Epithelial cell of esophagus (primary cell): ENCODE measurements at places on chromosomes 4 and X.

DNA sequence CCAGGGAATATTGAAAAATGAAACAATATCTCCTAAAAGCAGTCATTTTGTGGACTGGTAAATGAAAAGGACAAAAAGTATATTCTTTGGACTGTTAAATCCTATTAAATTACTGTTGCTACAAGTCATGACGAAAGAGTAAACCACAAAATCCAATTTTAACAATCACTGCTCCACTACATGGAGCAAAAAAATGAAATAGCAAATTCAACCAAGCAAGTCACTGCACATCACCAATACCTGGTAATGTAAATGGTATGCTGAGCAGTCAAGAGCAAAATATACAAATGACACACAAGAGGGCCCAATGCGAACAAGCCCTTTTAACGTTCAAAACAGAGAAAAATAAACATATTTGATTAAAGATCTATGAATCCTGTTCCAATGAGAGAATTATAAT is 126.2 kb downstream of the KLHL13 start:
- DNase-seq: peak; percentile 74

DNA sequence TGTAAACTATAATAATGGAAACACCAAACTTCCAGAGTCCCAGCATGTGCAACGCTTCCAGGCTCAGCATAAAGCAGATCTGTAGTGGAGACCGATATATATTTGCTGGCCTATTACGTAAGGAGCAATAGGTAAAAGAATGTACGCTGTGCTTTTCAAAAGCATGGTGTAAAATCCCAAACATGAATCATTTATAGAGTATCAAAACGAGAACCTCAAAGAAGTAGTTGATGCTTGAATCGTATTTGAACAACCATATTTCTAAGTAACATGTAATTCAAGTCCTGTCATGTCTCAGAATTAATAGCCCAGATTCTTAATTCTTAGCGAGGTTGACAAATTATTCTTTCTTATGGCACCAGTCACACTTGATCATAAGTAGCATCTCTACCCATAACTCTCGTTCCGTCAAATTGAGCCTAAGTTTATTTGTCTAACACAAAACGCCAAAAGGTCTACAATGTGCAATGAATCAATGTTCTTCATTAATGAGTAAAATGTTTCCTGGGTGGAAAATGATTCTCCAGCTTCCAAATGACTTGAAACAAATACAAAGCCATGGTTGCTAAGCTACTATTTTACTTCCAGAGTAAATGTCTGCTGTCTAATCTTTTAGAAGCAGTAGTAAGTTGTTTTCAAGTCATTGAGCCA is 811.5 kb upstream of the FRG1 start:
- peak; percentile 12 for DNase-seq

DNA sequence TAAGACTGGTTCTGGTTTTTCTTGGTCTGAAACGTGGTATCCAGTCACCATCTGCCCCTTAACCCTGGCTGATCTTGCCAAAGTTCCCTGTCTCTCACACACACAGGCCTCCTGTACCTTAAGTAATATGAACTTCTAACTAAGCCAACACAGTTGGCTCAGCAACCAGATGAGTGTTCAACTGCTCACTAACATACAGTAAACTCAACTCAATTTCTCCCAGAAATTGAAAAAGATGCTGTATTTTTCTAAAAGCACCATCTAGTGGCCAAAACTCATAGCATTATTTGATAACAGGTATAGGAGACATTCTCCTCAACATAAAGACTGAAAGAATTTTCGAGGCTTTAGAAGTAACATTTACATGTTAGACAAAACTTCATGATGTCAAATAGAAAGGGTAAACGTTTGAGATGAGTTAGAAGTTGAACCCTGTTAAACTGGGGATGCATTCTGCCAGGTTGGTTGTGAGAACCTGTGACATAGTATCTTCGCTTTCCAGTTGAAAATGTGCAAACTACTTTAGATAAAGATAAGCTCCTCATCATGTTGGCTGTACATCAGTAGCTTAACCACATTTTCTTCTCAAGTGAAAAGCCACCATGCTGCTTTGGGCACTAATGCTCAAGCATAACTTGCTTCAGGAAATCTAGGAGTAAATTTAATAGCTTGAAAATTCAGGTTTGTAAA is 31.2 kb downstream of the CCNI start:
- DNase-seq: peak; percentile 38

DNA sequence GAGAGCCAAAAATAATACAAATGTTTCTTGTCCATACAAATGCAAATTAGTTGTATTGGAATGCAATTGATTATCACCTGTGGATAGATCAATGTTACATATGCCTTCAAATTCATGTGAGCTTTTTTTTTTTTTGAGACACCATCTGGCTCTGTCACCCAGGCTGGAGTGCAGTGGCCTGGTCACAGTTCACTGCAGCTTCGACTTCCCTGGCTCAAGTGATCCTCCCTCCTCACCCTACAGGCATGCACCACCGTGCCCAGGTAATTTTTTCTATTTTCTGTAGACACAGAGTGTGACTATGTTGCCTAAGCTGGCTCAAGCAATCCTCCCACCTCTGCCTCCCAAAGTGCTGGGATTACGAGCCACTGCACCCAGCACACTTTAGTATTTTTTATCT is 38.6 kb upstream of the TMEM184C start:
- DNase-seq: no peak

- DNase-seq: peak; percentile 55
Measured at GRCh38 chr4:172202480-172203076, 389.4 kb downstream of the GALNTL6 start.

DNA sequence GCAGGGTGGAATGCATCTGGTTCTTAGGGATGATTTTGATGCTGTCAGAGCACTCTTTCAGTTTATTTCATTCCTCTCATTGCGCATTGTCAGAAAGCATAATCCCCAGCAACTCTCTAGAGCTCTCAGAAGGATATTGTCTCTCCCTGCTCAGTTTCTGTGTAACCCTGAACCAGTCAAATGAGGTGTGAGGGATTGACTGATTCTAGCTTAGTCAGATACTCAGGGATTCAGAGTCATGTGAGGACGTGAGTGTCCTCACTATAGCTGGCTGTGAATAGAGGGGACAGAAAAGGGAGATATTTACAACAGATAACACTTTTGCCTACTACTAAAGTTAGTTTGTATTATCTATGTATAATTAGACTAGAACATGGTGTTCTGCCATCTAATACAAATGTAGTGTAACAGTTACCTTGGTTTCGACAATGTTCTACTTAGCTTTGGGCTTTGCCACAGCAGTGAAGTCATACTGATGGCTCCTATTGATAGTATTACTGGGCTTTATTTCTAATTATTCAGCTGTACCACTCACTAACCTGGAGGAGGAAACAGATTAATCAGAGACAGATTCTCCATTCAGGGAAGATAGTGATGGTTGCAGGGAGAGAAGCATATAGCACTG is 19.5 kb downstream of the AP1AR start:
- peak; percentile 28 for DNase-seq

DNA sequence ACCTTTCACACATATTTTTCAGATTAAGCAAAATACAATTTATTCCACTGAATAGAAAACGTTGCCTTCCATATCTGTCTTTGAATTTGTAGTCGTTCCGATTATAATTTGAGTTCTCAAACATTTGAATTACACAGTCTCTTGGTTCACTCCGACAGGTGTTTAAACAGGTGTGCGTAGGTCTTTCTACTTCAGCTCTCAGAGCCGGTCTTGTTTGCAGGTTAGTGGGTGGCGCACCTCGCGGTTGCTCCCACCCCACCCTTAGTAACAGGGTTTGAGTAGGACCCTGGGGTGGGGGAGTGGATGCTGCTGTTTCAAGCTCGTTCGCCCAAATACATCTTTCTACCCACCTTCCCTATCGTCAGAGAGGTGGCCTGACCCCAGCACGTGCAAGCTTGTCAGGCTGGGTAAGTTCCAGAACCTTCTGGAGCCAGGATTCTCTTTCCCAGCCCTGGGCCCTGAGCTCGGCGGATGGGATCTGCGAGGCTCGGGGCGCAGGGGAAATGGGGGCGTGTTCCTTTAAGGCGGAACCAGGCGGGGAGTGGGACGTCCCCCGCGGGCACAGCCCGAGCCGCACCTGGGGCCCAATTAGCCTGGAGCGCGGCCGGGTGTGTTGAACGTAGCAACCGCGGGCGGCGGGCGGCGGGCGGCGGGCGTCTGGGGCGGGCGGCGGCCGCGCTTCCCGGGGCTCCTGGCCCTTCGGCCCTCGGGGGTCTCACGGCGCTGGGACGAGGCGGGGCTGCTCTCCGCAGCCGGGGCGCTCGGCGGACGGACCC is at the start of gene FAM149A:
Gene FAM149A, plus strand, starts transcription at position 591 of the 776 bp plus-strand sequence.
- DNase-seq: peak; percentile 24

DNA sequence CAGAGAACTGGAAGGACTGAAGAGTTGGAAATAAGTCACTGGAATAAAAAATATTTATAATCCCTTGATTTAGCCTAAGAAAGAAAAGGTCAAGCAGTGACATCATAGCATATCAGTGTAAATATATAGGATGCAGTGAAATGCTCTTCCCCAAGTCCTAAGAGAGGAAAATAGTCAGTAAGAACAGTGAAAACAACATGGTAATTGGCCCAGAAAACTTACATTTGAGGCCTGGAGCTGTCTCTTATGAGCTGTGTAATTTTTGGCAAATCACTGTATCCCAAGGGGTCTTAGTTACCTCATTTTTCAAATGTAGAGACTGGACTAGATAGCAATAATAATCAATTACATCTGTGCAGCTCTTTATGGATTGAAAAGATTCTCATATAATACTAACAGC is 255.7 kb upstream of the AR start:
- no peak for DNase-seq

GRCh38 chr4:18981234-18981615 is 959.7 kb upstream of the LCORL start:
- peak; percentile 79 for DNase-seq

DNA sequence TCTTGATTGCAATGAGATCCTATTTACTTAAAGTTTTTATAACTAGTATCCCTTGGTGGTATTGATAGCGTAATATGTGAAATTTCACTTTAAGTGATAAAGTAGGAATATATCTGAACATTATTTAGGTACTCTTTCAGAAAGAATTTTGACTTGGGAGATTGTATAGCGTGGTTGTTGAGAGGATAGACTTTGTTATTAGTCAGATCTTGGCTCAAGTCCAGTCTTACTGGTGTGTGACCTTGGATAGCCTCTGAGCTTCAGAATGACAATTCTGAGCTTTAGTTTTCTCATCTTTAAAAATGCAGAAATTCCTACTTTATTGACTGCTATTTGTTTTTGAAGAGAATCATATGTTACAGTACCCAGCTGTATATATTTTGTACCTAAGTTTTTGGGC is 32.6 kb downstream of the DCK start:
- peak; percentile 77 for DNase-seq

DNA sequence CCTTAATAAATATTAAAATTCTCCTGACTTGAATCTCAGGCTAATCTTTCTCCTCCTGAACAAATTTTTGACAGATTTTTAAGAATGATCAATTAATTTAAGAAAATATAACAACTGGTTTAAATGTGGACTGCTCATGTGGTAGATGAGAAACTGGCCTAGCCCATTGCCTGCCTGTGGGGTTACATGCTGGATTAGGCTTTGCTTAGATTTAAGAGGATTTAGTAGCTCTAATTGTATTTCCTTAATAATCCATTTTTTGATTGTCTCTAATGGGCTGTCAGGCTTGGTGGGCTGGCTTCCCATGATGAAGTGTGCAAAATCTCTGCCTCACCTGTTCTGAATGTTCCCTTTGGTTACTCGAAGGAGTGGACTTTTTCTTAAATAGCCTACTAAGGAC is 27.8 kb upstream of the LIMCH1 start:
- DNase-seq: no peak

- no peak for DNase-seq
Measured at GRCh38 chr4:77629885-77630284, 24.3 kb downstream of the CXCL13 start.

DNA sequence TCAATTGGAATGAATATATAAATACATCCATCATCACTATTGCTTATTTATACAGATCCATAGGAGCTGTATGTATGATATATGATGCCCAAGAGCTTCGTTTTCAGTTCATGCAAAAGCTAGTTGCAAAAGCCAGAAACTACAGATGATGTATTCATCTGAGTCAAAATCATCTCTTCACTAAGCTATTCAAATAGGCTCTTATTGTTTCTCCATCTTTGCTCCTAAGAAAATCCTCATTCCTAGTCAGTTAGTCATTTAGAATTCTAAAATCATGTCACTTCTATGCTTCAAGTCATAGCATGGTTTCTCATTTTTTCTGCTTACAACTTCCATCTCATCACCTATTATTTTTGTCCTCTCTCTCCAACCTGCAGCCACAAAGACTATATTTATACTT is 300.1 kb upstream of the TRAM1L1 start:
- peak; percentile 41 for DNase-seq

DNA sequence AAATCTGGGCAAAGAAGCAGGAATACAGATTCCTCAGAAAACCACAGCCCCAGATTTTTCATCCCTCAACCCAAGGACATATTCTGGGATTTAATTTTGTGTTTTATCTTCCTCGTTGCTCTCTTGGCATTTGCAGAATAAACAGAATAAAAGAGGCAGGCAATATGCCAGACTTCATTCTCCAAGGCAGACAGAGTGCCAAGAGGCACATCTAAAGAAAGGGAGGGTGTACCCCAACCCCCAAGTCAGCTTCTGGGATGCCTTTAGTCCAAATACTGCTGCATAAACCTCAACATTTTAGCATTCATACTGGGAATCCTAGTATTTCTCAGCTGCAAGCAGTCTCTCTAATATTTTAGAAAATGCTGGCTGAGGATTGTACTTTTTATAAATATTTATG is 629.2 kb downstream of the KLHL13 start:
- DNase-seq: no peak

DNA sequence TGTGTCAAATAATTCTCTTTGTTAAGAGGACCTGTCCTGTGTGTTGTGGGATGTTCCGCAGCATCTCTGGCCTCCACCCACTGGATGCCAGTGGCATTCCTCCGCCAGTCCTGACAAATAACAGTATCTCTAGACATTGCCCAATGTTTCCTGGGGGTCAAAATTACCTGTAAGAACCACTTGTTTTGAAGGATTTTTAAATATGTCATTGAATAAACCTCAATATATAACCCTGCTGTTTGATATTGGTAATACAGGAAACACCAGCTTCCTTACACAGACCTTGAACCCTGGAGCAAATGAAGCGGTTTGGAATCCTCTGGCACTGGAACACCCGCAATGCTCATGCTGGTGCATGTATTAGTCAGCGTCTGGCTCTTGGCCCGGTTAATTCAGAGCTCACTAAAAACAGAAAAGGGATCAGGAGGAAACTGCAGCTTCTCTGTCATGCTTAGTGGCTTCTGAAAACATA is 101.3 kb downstream of the TBL1X start:
- peak; percentile 81 for DNase-seq

- peak; percentile 35 for DNase-seq
Measured at GRCh38 chrX:27336466-27337091, 126.6 kb downstream of the PPP4R3C start.
